Psoas muscle (tissue), 8 donors: ENCODE measurements at places on chromosomes 1 and 21. TPM values are rescaled to one million over a fixed set of nuclear protein-coding genes. Genes with fewer than 3 reads are reported as not detected.

C1QA gene
- 32.7 TPM for total RNA-seq

HES2 gene
- not detected for total RNA-seq

AKNAD1 gene
- 1.1 TPM for total RNA-seq

NOTCH2NLA gene
- total RNA-seq = 10.8 TPM

LRRIQ3 gene
- total RNA-seq = 1.2 TPM

OR2G6 gene
- not detected for total RNA-seq

TEDDM1 gene
- total RNA-seq = not detected

COL8A2 gene
- 0.41 TPM for total RNA-seq

CENPS gene
- 7.6 TPM for total RNA-seq
